Fibroblast of lung (primary cell): ENCODE measurements at places on chromosomes 6 and 20. TPM values are rescaled to one million over a fixed set of nuclear protein-coding genes. Genes with fewer than 3 reads are reported as not detected.

Gene PTK6
- total RNA-seq = under 0.01 and 0.17 TPM in 2 replicates

Gene CRISP1
- not detected in 2 replicates for total RNA-seq

Gene BPIFB4
- total RNA-seq = not detected in 2 replicates

Gene OR2B6
- total RNA-seq = 0.17 TPM in 1 of 2 replicates, not detected in the other

Gene PSMG4
- 24.4 and 34.2 TPM in 2 replicates for total RNA-seq

Gene PSORS1C2
- not detected in 2 replicates for total RNA-seq

Gene MUCL3
- not detected in 2 replicates for total RNA-seq

Gene RRAGD
- total RNA-seq = 1.8 TPM in 2 replicates

Gene SIGLEC1
- total RNA-seq = not detected in 2 replicates

Gene LGSN
- total RNA-seq = under 0.01 TPM in 1 of 2 replicates, not detected in the other

Gene CLPSL2
- total RNA-seq = not detected in 2 replicates

Gene TRIM15
- total RNA-seq = not detected in 2 replicates

Gene TPBG
- total RNA-seq = 24.9 and 31.0 TPM in 2 replicates

Gene SPATS1
- total RNA-seq = under 0.01 TPM in 1 of 2 replicates, not detected in the other

Gene DAAM2
- total RNA-seq = 25.9 and 41.5 TPM in 2 replicates
